H9 (cell line): ENCODE measurements at places on chromosomes 7 and 10.

GRCh38 chr10:66678521-66678920 is 247.3 kb upstream of the LRRTM3 start:
- no peaks in the 10 kb centered on the region for H3K4me1 ChIP-seq
- H3K4me3 ChIP-seq, result no peak overlapping the region
- no peak overlapping the region for H3K27ac ChIP-seq
- no peak for DNase-seq
- H3K27me3 ChIP-seq, result no peaks in the 10 kb centered on the region

GRCh38 chr7:112206991-112207592 is 597 bp downstream of the ZNF277 start:
- H3K36me3 ChIP-seq, result no peaks in the 10 kb centered on the region
- DNase-seq, result no peak
- no peaks in the 10 kb centered on the region; the same call in 1 of the 2 replicates for H3K4me1 ChIP-seq
- H3K27me3 ChIP-seq, result no peaks in the 10 kb centered on the region
- H3K4me3 ChIP-seq, result peak overlapping the region; percentile 95
- no peak overlapping the region for H3K27ac ChIP-seq

DNA sequence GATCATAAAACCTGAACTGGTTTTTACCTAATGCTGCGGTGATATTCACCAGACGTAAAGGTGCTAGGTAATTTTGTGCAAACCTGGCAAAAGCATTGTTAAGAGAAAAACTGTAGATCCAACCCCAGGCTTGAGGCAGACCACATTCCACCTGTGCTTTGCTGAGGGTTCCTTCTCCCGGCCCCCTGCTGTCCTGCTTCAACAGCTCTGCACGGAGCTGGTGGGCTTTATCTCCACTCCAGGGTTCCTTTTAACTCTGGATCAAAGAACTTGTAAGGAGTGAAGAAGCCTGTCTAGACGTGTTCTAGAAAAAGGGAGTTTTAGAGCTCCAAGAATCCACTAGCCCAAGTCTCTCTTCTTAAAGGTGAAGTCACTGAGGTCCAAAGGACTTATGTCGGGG is 87.5 kb upstream of the NMT2 start:
- no peak overlapping the region for H3K4me3 ChIP-seq
- H3K27me3 ChIP-seq, result no peaks in the 10 kb centered on the region
- peaks cover 2% of the 10 kb centered on the region; the same call in 1 of the 3 replicates for H3K36me3 ChIP-seq
- peak; percentile 41 for DNase-seq

DNA sequence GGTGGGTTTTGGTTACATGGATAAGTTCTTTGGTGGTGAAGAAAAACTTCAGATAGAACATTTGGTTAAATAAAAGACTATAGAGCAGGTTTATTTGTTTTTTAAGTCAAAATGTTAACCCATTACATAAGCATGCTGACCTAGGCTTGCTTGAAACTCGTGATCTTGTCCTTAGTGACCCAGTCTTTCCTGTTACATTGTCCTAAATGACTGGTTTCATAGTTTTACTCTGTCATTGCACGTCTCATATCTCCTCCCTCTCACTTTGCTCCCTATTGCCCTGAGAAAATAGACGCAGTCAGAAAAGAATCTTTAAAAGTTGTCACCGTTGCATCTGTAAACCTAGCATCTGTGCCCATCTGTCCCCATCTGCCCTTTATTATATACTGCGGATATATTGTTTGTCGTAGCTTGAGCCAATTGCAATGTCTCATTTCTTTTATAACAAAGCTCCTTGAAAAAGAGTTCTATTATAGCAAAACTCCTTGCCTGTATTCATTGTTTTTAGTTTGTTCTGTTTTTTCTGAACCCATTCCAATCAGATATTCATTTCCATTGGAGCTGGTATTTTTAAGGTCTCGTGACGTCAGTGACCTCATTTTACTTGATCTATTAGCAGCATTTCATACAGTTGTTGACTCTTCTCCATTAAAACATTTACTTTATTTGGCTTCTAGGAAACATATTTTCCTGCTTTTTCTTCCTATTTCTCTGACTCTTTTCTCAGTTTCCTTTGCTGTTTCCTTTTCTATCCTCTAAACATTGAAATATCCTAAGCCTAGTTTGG is 57.3 kb downstream of the HELLS start:
- DNase-seq, result no peak
- H3K4me3 ChIP-seq, result no peak overlapping the region
- H3K27me3 ChIP-seq, result no peaks in the 10 kb centered on the region
- no peaks in the 10 kb centered on the region for H3K4me1 ChIP-seq
- H3K27ac ChIP-seq, result no peak overlapping the region

GRCh38 chr7:47520406-47520805 is 61.5 kb downstream of the TNS3 start:
- no peaks in the 10 kb centered on the region for H3K27me3 ChIP-seq
- DNase-seq, result no peak
- H3K27ac ChIP-seq, result no peak overlapping the region
- no peak overlapping the region for H3K4me3 ChIP-seq
- peaks cover 7% of the 10 kb centered on the region for H3K36me3 ChIP-seq

- peak overlapping the region; percentile 73; the same call in 2 of the 3 replicates for H3K4me3 ChIP-seq
- no peaks in the 10 kb centered on the region for H3K27me3 ChIP-seq
- DNase-seq, result peak; percentile 24
- no peaks in the 10 kb centered on the region for H3K4me1 ChIP-seq
Measured at GRCh38 chr10:1609648-1609970, 127.7 kb downstream of the ADARB2 start.

GRCh38 chr10:86732771-86733170 is 23.6 kb upstream of the BMPR1A start:
- DNase-seq, result no peak
- H3K36me3 ChIP-seq, result no peaks in the 10 kb centered on the region
- no peaks in the 10 kb centered on the region for H3K27me3 ChIP-seq
- H3K4me3 ChIP-seq, result no peak overlapping the region

- peaks cover 29% of the 10 kb centered on the region for H3K36me3 ChIP-seq
- H3K4me1 ChIP-seq, result peaks cover 2% of the 10 kb centered on the region; the same call in 1 of the 2 replicates
- H3K27ac ChIP-seq, result no peak overlapping the region
- no peaks in the 10 kb centered on the region for H3K27me3 ChIP-seq
Measured at GRCh38 chr7:44625526-44626471, 19.4 kb downstream of the OGDH start.

- H3K36me3 ChIP-seq, result no peaks in the 10 kb centered on the region
- no peaks in the 10 kb centered on the region for H3K27me3 ChIP-seq
- no peak overlapping the region for H3K4me3 ChIP-seq
- DNase-seq, result no peak
Measured at GRCh38 chr7:20574784-20575720, 40.4 kb upstream of the ABCB5 start.

DNA sequence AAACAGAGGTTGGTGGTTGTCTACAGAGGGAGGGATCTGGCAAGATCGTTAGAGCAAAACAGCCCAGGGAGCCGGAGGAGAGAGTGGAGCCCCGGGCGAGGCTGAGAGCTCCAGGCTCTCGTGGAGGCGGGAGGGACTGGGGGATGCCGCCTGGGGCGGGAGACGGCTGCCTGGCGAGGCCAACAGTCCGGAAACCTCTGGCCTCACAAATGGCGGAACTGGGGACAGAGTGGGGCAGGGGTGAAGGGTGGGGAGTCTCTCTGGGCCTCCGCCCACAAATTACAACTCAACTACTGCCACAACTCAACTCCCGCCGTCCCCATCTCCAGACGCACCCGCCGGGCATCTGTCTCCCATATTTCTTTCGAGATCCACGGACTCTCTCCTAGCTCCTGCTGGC is 47.7 kb downstream of the CLEC2L start:
- no peaks in the 10 kb centered on the region for H3K36me3 ChIP-seq
- H3K4me3 ChIP-seq, result no peak overlapping the region
- no peak overlapping the region for H3K27ac ChIP-seq
- no peaks in the 10 kb centered on the region for H3K27me3 ChIP-seq

DNA sequence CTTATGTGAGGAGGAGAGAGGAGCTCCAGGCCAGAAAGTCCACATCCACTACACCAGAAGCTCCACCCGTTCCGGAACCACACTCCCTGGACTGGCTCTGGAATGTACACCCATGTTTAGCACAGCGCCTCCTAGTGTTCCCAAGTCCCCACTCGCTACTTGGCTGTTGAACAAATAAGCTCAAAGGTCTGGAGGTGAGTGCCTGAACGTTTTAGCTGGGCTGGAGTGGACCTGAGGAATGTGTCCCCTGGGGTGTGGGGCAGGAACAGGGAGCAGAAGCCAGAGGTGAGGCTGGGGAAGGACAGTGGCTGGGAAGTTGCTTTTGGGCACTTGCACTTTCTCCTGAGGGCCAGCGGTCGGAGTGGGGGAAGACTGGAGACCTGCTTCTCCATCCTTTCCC is 164.1 kb upstream of the CDCA7L start:
- H3K27ac ChIP-seq, result no peak overlapping the region
- peaks cover 8% of the 10 kb centered on the region for H3K36me3 ChIP-seq
- H3K27me3 ChIP-seq, result no peaks in the 10 kb centered on the region
- peak; percentile 59 for DNase-seq
- H3K4me1 ChIP-seq, result no peaks in the 10 kb centered on the region
- no peak overlapping the region for H3K4me3 ChIP-seq

- peak; percentile 78 for DNase-seq
- H3K27ac ChIP-seq, result peak overlapping the region; percentile 19
- H3K36me3 ChIP-seq, result peaks cover 7% of the 10 kb centered on the region; the same call in 1 of the 2 replicates
- H3K27me3 ChIP-seq, result no peaks in the 10 kb centered on the region
- peak overlapping the region; percentile 22; the same call in 2 of the 3 replicates for H3K4me3 ChIP-seq
- peaks cover 15% of the 10 kb centered on the region for H3K4me1 ChIP-seq
Measured at GRCh38 chr7:73833251-73833919, 2.6 kb downstream of the CLDN4 start.

DNA sequence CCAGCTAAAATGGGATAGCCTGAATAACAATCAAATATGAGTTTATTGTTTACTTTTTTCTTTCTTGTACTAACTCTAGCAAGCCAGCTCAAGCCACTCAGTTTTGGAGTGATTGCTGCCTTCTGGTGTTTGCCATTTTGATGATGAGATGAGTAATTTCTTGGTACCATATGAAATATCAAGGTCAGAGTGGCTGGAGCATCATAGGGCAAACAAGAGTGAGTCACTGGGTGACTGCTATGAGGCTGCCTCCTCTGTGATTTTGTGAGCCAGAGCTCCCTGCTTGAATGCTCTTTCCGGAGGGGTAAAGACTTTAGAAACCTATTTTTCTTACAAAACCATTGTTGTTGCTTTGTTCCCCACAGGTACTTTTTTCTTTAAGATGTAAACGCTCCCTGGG is 295.6 kb downstream of the PRKG1 start:
- no peaks in the 10 kb centered on the region; the same call in 2 of the 3 replicates for H3K36me3 ChIP-seq
- H3K27me3 ChIP-seq, result no peaks in the 10 kb centered on the region
- H3K27ac ChIP-seq, result no peak overlapping the region
- peaks cover 3% of the 10 kb centered on the region; the same call in 1 of the 2 replicates for H3K4me1 ChIP-seq
- DNase-seq, result no peak

- H3K4me3 ChIP-seq, result no peak overlapping the region
- no peaks in the 10 kb centered on the region for H3K36me3 ChIP-seq
- no peak overlapping the region for H3K27ac ChIP-seq
- no peak for DNase-seq
- H3K4me1 ChIP-seq, result no peaks in the 10 kb centered on the region
- H3K27me3 ChIP-seq, result no peaks in the 10 kb centered on the region
Measured at GRCh38 chr7:11208883-11209465, 235.3 kb downstream of the PHF14 start.

GRCh38 chr7:38034062-38034908 is 113.8 kb downstream of the EPDR1 start:
- H3K27ac ChIP-seq, result no peak overlapping the region
- no peaks in the 10 kb centered on the region for H3K4me1 ChIP-seq
- H3K27me3 ChIP-seq, result no peaks in the 10 kb centered on the region
- no peaks in the 10 kb centered on the region for H3K36me3 ChIP-seq
- no peak overlapping the region for H3K4me3 ChIP-seq
- DNase-seq, result no peak

DNA sequence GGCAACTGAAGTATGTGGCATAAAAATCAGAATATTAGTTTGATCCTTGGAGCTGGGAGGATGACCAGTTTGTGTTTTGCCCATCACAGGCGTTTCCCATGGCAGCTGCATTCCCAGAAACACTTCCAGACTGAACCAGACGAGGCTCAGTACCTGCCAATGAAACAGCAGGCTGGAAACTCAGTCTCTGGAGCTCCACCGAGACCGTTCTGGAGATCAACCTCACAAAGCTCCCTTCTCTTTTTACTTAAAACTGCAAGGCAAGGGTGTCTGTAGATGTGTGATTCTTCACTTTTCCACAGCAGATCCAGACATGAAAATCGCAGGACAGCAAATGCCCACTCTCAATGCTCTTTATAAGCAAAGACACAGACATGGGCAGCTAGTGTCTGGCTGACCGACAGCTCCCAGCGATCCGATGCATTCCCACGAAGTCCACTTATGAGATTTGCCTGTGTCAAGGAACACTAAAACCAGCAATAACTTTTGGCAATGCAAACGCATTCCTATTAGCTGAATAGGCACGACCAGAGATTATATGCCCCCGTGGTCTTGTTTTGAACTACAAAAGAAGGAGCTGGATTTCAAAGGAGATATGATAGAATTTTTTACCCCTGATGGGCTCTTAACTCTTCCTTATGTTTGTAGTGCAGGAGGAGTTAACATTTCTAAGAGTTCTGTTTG is 72.6 kb downstream of the ADAM12 start:
- H3K4me3 ChIP-seq, result no peak overlapping the region
- DNase-seq, result no peak
- peaks cover 3% of the 10 kb centered on the region; the same call in 2 of the 3 replicates for H3K36me3 ChIP-seq
- no peak overlapping the region for H3K27ac ChIP-seq

DNA sequence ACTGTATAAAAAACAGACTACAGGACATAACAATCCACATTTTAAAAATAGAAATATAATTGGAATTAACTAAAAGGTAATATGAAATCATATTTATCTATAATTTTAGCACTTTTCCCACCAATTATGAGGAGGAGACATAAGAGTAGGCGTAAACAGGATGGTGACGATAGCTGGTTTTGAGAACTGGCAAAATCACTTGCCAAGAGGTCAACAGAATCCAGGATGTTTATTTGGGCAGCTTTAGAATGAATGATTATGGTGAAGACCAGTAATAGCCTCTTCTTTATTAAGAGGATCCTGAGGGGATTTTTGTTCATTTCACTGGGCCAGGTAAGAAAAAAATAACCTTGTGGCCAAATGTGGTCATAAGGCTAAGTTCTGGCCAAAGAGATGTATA is 67.2 kb downstream of the TPK1 start:
- H3K4me3 ChIP-seq, result no peak overlapping the region
- H3K36me3 ChIP-seq, result no peaks in the 10 kb centered on the region
- H3K4me1 ChIP-seq, result no peaks in the 10 kb centered on the region
- H3K27me3 ChIP-seq, result no peaks in the 10 kb centered on the region
- DNase-seq, result no peak
- H3K27ac ChIP-seq, result no peak overlapping the region

- H3K27me3 ChIP-seq, result no peaks in the 10 kb centered on the region
- H3K36me3 ChIP-seq, result no peaks in the 10 kb centered on the region
- DNase-seq, result peak; percentile 76
- H3K27ac ChIP-seq, result no peak overlapping the region
Measured at GRCh38 chr7:128946936-128947830, 9.5 kb downstream of the IRF5 start.

DNA sequence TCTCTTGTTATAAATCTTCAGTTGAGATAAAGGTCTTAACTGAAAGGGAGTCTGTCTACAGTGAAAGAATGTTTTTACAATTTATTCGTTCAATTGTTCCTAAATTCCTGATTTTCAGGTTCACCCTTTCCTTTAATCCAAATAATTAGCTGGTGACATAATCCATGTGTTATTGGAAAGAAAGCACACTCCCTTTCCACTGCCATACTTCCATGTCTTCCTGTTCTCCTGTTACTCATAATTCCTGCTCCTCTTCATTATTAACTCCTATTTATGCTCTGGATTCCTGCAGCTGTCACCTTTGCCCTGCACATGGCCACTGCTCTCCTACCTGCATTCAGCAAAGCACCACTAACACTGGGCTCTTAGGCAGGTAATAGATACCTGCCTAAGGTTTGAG is 40.0 kb upstream of the FAM3C start:
- H3K4me3 ChIP-seq, result no peak overlapping the region
- H3K36me3 ChIP-seq, result peaks cover 8% of the 10 kb centered on the region; the same call in 1 of the 2 replicates
- H3K4me1 ChIP-seq, result no peaks in the 10 kb centered on the region; the same call in 1 of the 2 replicates
- no peaks in the 10 kb centered on the region for H3K27me3 ChIP-seq
- DNase-seq, result no peak
